IMR-90 (cell line): ENCODE measurements at places on chromosomes 2 and 18. TPM values are rescaled to one million over a fixed set of nuclear protein-coding genes. Genes with fewer than 3 reads are reported as not detected.
A peak's percentile ranks its signal among the peaks of the same experiment; 100 is the strongest.

MYOM1 gene
- 0.04 and 0.10 TPM in 2 replicates for polyA plus RNA-seq

RAPGEF4 gene
- 1.7 and 1.8 TPM in 2 replicates for polyA plus RNA-seq

STAT4 gene
- 0.47 and 0.48 TPM in 2 replicates for polyA plus RNA-seq

USP34 gene
- 28.6 and 34.7 TPM in 2 replicates for polyA plus RNA-seq

PRKAG3 gene
- polyA plus RNA-seq, result not detected in 2 replicates

ZNF892 gene
- 0.46 and 0.49 TPM in 2 replicates for polyA plus RNA-seq

CRYBA2 gene
- polyA plus RNA-seq, result not detected in 2 replicates

TCF7L1 gene
- polyA plus RNA-seq, result 9.5 and 11.1 TPM in 2 replicates

ANXA4 gene
- 72.0 and 113 TPM in 2 replicates for polyA plus RNA-seq

SLC35F5 gene
- polyA plus RNA-seq, result 22.6 and 30.5 TPM in 2 replicates

NT5DC4 gene
- polyA plus RNA-seq, result not detected in 2 replicates

ALPG gene
- polyA plus RNA-seq, result not detected in 2 replicates

TUBA3E gene
- not detected in 2 replicates for polyA plus RNA-seq

MAB21L4 gene
- not detected in 2 replicates for polyA plus RNA-seq

ALPP gene
- polyA plus RNA-seq, result not detected in 2 replicates

FBLN7 gene
- 1.0 and 1.2 TPM in 2 replicates for polyA plus RNA-seq

DNA sequence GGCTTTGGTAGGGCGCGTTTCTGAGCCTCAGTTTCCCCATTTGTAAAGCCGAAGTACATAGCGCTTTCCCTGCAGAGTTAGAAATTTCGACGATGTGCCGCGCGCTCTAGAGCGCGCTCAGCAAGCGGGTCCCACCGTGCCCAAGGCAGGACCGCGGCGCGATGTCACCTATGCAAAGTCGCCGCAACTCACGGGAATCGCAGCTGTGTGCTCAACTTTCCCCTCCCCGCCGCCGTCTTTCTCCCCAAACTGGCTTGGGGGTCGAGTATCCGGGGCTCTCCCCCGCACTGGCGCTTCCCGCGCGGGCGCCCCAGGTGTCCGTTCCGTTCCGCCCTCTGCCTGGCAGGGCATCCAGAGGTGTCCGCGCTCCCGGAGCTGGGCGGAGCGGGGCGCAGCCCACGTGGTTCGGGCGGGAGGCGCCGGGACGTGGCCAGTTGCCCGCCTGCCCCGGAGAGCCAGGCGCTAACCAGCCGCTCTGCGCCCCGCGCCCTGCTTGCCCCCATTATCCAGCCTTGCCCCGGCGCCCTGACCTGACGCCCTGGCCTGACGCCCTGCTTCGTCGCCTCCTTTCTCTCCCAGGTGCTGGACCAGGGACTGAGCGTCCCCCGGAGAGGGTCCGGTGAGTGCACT, at the start of gene MLPH:
Gene MLPH (plus strand): TSS at position 433 of the 630 bp plus-strand sequence. CDS start 6,176 bp downstream, outside the sequence.
- DNase-seq, result peak; percentile 43

GRCh38 chr18:60070631-60071030, 170.8 kb downstream of the PMAIP1 start:
- DNase-seq, result no peak

DNA sequence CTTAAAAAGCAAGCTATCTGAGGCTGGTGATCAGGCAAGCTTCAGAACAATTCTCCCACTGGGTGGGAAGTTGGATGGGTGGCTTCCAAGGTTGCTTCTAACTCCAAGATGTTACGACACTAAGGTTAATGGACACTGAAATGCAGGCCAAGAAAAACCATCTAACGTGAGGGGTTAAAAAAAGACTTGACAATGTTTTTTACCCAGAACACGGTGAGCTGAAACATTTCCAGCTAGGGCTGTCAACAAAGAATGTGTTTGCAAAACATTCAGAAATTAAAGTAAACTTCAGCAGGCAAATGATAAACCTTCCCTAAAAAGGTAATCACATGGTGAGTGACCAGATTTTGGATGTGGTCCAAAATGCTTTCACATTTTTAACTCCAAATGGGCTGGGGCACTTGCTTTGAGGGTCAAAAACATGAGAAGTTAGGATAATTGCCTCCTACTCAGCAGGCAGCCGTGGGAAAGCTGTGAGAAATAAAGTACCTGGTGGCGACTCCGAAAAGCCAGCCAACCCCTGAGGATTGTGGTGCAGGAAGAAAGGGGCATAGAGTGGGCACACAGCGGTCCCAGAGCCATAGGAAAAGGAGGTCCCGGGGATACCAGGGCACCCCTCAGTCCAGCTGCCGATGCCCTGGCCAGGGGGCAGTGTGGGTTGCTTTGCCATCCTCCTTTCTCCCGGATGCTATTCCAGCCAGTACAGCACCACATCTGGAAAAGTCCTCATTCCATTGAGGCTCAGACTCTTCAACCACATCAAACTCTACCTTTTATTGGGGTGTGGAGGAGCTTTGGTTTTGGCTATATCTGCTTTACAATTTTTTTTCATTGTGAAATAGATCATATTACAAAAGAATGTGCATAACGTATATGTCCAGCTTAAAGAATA, 90.0 kb upstream of the ATL2 start:
- DNase-seq, result peak; percentile 7

GRCh38 chr2:64867253-64867996, 121.8 kb upstream of the SLC1A4 start:
- no peak for DNase-seq

GRCh38 chr18:46067438-46068007, 4.5 kb downstream of the PSTPIP2 start:
- DNase-seq, result peak; percentile 40

DNA sequence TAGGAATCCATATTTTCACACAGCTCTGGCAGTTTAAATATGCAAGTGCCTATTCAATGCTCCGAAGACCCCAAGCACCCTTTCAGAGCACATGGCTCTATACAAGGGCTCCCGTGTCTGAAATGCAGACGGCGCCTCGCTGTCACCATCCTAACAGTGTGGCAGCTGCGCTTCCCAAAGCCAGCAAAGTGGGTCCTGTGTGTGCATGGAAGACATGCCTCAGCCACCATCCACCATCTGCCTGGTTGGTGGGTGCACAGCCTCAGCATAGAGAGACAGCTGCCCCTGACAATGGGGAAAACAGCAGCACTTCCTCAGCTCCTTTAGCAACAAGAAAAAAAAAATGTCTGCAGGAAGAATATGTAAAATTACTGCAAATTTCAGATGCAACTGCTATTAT, 218.1 kb downstream of the SP3 start:
- no peak for DNase-seq

- peak; percentile 66 for DNase-seq
These were observed 155.9 kb downstream of the WDPCP start for GRCh38 chr2:63432373-63432772.

DNA sequence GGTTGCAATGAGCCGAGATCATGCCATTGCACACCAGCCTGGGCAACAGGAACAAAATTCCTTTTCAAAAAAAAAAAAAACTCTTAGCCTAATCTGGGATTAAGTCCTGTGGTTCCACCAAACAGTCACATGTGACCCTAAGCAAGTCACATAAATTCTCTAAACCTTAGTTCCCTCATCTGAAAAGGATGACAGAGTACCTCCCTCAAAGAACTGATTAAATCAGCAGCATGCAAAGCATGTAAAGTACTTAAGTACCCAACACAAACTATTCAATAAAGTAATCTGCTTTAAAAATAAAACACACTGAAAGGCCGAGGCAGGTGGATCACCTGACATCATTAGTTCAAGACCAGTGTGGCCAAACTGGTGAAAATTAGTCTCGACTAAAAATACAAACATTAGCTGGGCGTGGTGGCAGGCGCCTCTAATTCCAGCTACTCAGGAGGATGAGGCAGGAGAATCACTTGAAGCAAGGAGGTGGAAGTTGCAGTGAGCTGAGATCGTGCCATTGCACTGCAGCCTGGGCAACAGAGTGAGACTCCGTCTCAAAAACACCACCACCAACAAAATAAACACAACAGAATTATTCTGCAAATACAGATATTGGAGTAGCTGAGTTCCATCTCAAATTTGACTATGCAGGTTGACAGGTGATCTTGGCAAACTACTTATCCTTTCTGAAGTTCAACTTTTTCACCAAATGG, 7.0 kb downstream of the USP34 start:
- DNase-seq, result no peak

GRCh38 chr2:195486987-195487644, 169.9 kb upstream of the SLC39A10 start:
- peak; percentile 81 for DNase-seq

DNA sequence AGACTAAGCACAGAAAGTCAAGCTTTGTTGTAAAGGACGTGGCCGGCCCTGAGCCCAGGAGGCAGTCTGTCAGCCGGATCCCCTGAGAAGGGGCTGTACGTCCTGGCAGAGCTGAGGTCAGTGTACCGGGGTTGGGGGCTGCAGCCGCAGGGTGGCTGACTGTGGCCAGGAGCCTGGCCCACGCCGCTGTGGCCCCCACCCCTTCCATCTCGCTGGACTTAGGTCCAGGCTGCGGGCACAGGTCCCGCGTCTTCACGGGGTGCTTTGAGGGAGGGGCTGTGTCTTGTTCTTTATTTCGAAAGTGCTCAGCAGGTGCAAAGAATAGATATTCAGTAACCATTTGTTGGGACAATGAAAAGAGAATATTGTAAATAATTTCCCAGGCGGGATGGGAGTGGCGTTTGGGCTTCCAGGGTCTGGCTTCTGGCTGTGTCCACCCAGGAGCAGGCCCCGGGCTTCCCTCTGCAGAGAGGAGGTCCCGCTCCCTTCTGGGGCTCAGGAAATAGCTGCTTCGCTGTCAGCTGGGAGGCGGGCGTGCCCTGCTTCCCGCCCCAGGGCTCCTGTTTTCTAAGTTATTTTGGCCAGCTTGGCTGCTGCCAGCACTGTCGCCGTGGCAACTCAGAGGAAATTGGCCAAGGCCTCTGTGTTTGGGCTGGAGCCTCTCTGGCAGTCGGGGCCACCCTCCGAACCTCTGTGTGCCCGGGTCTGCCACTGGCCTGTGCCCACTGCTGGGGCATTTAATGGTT, 7.4 kb downstream of the NFATC1 start:
- no peak for DNase-seq

GRCh38 chr2:152525277-152525838, 190.4 kb downstream of the FMNL2 start:
- peak; percentile 64 for DNase-seq

DNA sequence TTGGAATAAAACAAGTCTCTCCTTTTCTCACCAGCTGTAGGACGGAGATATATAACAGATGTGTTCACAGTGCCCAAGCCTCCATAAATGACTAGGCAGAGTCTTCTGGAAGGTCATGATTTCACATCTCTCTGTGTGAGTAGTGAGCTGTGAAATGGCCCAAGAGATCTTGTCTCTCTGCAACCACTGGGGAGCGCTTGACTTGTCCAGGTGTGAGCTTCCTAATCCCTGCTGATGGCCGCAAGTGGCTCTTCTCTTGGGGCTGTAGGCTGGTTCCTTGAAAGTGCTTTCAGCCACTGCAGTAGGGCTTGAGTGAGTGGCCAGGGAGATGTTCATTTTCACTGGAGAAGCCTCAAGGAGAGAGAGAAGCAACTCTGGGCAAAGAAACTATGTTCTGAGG, 38.1 kb upstream of the OTOS start:
- no peak for DNase-seq

DNA sequence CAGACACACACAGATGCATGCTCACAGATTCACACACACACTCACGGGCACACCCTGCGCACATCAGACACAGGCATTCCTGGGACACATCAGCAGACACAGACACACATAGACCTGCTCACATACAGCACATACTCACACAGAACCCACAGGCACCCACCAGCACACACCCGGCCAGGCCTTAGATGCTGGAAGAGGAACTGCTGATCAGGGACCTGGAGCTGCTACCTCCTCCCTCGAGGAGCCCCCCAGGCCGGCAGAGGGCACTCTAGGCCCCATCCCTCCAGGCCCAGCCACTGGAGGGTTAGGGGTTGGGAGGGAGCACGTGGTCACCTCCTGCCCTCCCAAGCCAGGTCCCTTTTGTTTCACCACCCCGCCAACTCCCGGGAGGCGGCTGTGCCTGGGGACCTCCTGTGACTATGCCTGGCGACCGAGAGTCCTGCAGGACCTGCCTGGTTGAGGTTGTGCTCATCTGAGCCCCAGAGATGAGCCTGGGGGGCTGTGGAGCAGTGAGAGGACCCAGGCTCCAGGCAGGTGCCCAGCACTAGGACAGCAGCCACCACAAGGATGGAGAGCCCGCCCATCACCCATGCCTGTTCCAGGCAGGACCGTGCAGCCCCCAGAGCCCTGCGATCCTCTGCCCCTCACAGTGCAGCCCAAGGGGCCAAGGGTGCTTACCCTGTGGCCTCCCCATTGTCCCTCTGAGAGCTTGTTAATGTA, 21.0 kb upstream of the PTMA start:
- no peak for DNase-seq

DNA sequence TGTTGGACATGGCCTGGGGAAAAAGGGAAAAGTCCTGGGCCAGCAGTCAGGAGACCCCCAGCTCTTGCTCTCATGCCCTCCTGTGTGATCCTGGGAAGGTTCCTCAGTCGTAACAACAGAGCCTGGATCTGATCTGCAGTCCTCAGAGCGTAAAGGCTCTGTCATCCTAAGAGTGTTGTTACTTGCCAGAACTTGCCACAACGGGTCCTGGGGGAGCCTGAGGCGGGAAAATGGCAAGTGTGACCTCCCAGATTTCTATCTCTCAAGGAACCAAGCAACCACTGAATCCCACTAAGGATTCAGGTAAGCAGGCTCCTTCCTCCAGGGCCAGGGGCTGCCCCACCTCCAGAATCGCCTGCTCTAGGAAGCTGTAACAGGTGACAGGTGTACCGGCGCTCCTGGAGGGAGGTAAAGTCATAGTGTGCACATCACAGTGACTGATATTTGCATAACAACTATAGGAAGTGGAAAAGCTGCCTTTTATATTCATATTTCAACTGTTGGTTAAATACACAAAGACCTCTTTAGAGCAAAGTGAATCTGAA, 18.4 kb downstream of the HS1BP3 start:
- DNase-seq, result no peak

DNA sequence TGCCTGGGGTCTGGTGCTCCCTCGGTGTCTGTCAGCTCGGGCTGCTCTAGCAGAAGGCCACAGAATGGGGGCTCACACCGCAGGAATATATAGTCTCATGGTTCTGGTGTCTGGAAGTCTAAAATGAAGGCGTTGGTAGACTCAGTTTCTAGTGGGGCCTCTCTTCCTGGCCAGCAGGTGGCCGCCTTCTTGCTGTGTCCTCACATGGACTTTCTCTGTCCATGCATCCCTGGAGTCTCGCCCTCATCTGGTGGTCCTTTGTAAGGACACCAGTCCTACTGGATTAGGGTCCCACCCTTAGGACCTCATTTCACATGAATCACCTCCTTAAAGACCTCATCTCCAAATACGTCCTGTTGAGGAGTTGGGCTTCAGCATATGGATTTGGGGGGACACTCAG, 65.7 kb downstream of the RRM2 start:
- DNase-seq, result peak; percentile 44

- no peak for DNase-seq
These were observed 57.4 kb upstream of the LGALSL start for GRCh38 chr2:64396551-64396950.

- no peak for DNase-seq
These were observed 71.3 kb downstream of the FASTKD2 start for GRCh38 chr2:206836722-206837121.

DNA sequence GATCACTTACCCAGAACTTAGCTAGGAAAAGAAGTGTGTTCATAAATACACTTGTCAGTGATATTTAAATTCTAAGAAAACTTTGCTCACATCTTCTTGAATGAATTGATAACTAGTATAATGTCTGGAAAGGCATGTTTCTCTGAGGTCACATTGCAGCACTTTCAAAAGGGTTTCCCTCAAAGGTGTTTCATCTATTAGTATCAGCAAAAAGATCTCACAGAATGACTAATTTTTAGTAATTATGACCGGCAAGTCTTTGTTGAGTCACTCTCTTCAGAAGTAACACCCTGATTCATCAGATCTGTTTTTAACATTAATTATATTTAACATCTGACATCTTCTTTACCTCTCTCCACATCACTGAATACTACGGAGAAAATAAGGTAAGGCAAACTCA, 222.3 kb downstream of the IKZF2 start:
- no peak for DNase-seq

- no peak for DNase-seq
These were observed 45.1 kb upstream of the GPC1 start for GRCh38 chr2:240390091-240391073.

- DNase-seq, result peak; percentile 27
These were observed 31.6 kb downstream of the STK39 start for GRCh38 chr2:168215813-168216212.
